ENCODE measurements at places on chromosomes 11 and 22.

DNA sequence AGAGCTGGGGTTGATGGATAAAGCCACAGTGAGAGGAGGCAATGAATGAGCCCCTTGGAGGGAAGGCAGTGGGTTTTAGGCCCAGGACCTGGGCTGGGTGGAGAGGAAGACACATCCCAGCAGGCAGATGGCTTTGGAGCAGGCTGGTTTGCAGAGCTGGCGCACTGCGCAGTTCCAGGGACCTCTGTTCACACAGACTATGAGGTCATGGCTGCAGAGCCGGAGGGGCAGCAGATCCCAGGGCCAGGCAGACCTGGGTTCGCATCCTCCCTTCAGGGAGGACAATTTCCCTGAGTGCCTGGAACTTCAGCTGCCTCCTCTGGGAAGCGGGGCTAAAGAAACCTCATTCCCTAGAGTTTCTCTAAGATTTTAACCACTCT, 28.2 kb upstream of the DGKZ start:
- DNase-seq = no peak

GRCh38 chr11:131422029-131422428, 51.6 kb downstream of the NTM start:
- DNase-seq = no peak

GRCh38 chr11:131658952-131659351, 288.5 kb downstream of the NTM start:
- no peak for DNase-seq

GRCh38 chr11:104891135-104891534, 7.1 kb downstream of the CASP12 start:
- no peak for DNase-seq

DNA sequence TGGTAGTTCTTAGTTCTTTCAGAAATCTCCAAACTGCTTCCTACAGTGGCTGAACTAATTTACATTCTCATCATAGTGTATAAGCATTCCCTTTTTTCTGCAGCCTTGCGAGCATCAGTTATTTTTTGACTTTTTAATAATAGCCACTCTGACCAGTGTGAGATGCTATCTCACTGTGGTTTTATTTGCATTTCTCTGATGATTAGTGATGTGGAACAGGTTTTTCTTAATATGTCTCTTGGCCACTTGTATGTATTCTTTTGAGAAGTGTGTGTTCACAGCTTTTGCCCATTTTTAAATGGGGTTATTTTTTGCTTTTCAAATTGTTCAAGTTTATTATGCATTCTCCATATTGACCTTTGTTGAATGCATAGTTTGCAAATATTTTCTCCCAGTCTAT, 459.3 kb downstream of the NTM start:
- DNase-seq = no peak

GRCh38 chr11:2297623-2298030, 4.1 kb downstream of the C11orf21 start:
- DNase-seq = no peak

GRCh38 chr11:78109081-78110015, 29.7 kb upstream of the NDUFC2 start:
- no peak for DNase-seq

DNA sequence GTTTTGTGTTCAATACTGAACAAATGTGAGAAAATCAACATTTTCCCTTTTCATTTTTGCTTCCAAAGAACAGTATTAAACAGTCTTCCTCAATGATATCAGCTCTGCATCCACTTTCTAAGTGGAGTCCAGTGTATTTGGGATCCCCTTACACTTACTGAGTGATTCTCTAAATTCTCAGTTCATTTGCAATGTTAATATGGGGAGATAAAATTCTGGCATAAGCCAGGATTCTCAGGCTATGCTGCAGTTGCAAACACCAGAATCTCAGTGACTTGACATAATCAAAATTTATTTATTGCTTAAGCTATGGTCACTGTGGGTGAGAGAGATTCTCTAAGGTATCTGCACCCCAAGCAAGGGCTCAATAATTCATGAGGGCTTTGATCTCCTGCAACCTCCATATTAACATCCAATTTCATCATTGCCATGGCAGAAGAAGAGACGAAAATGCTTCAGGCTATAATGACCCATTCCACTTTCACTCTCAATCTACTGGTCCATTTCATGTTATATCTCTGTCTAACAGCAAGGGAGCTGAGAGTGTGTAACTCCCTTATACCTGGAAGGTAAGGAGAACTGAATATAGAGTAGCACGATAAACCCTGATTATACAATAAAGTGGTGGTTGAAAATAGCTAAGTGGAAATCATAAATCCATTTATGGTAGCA, 64.1 kb upstream of the CARD18 start:
- DNase-seq = no peak
